ENCODE measurements at places on chromosomes 16 and 17.

GRCh38 chr16:53224951-53225533, 170.3 kb downstream of the CHD9 start:
- peak; percentile 28 for ATAC-seq

- no peak for ATAC-seq
These were observed at the start of gene QPRT for GRCh38 chr16:29678691-29679267. QPRT (plus strand) TSS chr16:29679180; CDS start chr16:29679198, 18 bp downstream.

DNA sequence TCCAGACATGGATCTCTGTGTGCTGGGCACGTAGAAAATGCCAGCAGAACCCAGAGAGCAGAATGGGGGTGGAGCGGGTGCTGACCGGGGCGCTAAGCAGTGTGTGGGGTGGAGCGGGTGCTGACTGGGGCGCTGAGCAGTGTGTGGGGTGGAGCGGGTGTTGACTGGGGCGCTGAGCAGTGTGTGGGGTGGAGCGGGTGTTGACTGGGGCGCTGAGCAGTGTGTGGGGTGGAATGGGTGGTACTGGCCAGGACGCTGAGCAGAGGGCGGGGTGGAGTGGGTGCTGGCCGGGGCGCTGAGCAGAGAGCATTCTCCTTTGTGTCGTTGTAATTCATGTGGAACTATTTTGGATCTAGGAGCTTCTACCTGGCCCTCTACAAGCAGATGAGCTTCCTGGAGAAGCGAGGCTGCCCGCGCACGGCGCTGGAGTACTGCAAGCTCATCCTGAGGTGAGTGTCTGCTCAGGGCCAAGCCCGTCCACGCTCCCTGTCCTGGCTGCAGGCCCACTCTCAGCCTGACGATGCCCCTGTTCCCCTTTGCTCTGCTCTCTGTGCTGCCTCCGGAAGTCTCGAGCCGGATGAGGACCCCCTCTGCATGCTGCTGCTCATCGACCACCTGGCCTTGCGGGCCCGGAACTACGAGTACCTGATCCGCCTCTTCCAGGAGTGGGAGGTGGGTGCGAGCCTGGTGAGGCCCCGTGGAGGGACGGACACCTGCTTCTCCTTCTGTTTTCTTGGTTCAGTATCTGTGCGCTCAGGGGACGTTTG, 20.3 kb upstream of the MC1R start:
- ATAC-seq: no peak

DNA sequence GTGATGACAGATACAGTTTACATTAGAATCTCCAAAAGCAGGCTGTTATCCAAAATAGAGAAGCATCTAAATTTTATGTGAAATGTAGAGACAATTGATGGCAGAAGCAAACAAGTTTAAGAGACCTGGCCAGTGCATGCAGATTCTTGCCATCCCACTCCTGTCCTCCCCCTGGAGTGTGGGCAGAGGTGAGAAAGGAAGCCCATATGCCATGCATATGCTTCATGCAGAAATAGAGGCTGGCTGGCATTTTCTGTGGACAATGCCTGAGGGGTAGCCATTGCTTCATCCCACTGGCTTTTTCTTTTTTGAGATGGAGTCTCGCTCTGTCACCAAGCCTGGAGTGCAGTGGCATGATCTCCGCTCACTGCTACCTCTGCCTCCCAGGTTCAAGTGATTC, 382.1 kb downstream of the RBFOX1 start:
- ATAC-seq: no peak

DNA sequence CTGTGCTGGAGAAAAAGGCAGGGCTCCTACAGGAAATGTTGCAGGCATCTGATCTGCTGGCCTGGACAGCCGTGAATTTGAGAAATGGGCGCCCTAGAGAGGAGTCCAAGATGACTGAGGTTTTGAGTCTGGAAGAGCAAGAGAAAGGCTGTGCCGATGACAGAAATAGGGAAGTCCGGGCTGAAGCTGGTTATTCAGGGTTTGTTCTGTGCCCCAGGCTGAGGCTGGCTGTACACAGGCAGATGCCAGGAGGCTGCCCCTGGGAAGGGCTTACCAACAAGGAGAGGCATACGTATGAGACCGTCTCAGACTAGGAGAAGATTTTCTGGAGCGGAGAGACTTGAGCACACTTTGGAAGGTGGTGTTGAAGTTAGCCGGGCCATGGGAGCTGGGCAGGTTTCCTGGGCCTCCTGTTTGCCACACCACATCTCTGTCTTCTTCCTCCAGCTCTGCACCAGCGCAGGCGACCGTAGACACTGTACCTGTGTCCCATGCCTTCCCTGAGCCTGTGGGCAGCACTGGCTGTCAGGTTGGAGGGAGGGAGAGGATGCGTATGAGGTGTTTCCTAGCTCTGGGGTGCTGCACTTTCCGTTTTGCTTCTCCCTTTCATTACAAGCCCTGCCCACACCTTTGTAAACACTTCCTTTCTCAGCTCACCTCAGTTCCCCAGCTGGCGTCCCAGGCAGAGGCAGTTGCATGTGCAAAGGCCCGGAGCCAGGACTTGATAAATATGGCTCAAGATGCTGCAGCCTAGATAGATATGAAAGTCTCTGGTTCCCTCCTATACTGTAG, 80.8 kb downstream of the SPECC1 start:
- no peak for ATAC-seq

- no peak for ATAC-seq
These were observed 17.8 kb upstream of the TNS4 start for GRCh38 chr17:40519089-40519775.

DNA sequence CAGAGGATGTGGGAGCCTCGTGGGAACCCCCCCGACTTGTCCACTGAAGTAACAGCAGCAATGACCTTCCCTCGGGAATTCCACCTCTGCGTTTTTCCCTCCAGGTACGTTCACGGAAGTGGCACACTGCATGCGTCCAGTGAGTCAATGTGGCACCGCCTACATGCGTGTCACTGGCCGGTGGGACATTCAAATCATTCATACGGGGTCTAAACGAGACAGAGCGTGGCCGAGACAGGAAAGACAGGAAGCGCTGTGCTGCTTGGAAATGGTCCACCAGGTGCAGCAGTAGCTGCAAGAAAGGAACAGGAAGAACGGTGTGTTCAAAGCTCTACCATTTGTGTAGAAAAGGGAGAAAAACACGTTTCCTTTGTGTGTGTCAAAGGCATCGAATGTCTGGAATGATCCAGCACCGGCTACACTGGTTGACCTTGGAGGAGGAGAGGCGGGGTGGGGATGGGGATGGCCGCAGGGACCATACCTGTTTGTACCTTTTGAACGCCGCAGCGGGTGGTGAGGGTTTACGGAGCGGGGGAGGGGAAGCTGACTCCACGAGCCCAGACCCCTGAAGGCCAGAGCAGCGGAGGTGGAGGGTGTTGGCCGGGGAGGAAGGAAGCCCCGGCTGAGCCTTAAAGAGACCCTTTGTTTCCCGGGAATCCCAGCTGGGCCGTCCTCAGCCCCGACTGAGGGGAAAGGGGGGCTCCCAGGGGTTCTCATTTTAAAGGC, 1.7 kb upstream of the PGAP6 start:
- ATAC-seq: peak; percentile 41

DNA sequence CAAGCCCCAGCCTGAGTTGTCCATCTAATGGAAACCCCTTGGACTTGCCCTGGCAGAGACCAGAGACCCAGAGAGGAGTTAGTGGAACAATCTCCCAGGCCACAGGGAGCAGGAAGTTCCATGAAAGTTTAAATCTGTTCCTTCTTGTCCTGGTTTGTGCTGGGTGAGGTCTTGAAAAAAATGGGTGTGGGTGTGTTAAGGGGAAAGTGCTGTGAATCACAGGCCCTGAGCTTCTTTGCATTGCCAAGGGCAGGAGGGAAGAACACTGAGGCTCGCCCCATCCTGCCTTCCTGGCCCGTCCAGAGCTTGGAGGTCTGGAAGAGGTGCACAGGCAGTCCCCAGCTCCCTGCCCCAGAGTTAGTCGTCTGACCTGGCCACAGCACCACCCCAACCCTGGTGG, 2.3 kb downstream of the ADORA2B start:
- ATAC-seq: no peak

GRCh38 chr17:20267459-20267842, 199.9 kb downstream of the LGALS9B start:
- no peak for ATAC-seq

GRCh38 chr17:73228748-73229236, 32.9 kb downstream of the CPSF4L start:
- peak; percentile 37 for ATAC-seq

GRCh38 chr17:72152387-72152929, 31.6 kb downstream of the SOX9 start:
- no peak for ATAC-seq

- ATAC-seq: no peak
These were observed 183.6 kb downstream of the MAP2K6 start for GRCh38 chr17:69597898-69598692.

DNA sequence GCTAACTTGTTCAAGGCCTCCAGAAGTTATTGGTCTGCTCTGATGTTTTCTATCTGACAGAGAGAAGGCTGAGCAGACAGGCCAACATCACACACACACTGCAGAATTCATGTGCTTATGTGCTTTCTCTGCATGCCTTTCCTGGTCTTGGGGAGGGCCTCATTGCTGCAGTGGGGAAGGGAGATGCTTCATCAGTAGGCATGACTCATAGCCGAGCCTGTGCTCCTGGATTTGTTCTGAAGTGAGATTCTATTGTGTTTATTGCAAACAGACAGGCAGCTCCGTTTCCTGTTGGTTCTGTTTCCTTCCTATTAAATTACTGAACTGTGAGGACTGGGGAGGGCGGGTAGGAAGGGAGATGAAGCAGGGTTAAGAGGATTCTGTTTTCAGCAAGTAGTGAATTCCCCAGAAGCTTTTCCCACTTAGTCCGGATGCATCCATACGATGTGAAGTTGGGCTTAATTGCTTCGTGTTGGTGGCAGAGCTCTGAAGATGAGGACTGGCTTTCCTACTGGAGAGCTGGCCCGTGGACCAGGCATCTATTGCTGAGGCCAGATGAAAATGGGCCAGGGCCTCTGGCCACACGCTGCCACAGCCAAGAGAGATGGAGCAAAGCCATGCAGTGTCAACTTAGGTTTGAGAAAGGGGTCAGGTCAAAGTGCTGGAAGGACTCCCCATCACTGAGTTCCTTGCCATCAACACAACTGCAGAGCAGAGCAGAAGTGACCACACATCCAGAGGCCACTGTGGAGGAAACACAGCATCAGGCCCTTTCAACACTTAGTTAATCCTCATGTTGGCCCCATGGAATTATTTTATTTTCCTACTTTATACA, 179.3 kb downstream of the UTP18 start:
- ATAC-seq: no peak

GRCh38 chr16:1094601-1095449, 1.2 kb downstream of the C1QTNF8 start:
- ATAC-seq: no peak

- no peak for ATAC-seq
These were observed 13.7 kb downstream of the CORO6 start for GRCh38 chr17:29608986-29609385.

DNA sequence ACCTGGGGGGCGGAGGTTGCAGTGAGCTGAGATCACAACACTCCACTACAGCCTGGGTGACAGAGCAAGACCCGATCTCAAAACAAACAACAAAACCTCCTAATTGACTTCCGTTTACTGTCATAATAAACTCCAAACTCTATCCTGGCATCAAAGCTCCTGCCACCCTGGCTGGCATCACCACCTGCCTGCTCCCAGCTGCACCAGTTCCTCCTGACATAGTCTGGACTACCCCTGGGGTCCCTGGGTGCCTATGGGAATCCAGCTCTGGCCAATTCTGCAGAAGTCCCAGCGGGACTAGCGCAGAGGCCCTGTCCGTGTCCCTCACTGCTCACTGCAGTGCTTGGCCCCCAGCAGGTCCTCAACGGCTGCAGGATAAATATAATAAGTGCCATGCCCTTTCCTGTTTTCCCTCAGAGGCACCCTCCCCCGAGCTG, 723 bp downstream of the NTHL1 start:
- ATAC-seq: no peak

DNA sequence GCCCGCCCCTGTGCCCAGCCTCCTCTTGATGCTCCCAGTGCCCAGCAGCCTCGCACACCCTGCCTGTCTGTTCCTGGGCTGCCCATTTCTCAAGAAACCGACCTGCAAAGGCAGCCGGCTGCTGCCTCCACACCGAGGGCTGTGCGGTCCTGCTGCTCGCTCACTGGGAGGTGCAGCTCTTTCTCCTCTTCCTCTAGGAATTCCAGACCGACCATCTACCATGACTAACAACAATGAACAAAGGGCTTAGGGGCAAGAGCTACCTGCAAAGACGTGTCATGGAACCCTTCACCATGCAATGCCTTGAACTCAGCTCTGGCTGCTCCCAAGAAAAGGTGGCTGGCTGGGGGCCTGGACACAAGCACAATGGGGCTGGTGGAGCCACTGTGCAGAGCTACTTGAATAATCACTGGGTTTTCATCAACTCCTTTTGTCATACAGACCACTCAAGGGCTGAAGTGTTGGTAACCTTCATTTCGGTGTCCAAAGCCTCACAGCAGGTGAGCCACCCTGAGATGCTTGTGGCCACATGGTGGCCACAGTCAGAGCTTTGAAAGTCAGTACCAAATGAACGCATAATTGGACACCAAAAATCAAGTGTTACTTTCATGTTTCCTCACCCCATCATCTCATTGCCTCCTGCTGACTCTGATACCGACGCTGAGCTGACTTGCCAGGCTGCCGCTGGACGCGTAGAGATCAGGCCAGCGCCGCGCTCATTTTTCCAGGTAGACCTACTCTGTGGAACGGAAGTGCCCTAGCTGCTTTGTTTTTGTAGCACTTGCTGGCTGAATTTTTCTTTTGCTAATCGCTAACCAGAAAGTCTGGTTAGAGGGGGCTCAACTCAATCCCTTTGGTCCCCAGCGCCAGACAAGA, 19.8 kb downstream of the CYB561 start:
- no peak for ATAC-seq

- no peak for ATAC-seq
These were observed 436.8 kb downstream of the KCNJ2 start for GRCh38 chr17:70606086-70606485.

Measured in activated CD4-positive, CD25-positive, alpha-beta regulatory T cell treated with anti-CD3 and anti-CD28 coated beads, Interleukin-2, amount 50 U/mL, for 24 hours (primary cell).